ENCODE measurements at places on chromosomes 1 and 21.

DNA sequence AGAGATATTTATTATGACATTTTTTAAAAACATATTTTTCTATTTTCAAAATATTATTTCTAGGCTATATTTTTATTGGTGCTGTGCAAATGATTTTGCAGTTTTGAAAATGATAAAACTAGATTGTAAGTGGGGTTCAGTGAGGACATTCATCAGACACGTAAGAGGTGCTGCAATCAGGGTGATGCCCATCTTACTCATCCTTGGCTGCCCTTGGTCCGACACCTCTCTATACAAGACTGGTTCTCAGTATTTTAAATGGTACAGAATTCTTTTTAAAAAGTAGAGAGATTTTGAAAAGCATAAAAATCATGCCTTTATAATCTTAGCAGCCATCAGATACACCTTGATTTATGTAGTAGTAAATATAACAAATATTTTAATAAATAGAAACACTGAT lies 24.0 kb downstream of the HENMT1 start:
- no peak for DNase-seq

- no peak for DNase-seq
Measured at GRCh38 chr1:159173320-159173719, 1.9 kb downstream of the CADM3 start.

DNA sequence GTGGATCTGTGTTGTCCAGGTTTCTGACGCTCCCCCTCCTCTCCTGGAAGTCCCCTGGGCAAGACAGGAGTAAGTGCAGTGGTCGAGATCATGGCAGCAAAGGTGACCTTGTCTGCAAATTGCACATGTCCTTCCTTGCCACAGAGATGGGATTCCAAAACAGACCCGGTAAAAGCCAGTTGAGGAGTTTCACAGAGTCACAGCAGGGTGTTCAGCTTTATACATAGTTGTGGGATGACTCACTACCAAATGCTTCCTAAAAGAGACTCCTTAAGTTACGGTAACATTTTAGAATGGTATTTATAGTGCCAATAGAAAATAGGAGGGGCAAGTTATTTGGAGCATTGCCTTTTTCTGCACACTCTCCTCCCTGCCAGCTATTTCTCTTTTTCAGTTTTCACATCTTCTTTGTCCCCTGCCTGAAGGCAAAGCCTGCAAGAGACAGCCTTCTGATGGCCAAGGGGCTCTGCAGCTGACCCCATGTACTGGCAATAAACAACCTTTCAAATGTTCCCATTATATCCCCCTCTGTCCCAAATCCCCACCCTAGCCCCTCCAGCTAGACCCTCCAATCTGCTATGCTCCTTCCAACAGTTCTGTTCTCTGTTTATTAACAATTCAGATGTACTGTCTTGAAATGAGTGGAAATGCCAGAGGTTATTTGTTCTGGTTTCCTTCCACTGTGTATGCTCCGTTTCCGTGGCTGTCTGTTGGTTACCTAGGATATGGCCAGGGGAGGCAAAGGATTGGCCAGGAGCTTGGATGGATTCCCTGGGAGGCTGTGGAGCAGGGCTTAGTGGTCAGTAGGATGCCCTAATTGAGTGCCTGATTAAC lies 115.0 kb downstream of the TGFB2 start:
- no peak for DNase-seq

DNA sequence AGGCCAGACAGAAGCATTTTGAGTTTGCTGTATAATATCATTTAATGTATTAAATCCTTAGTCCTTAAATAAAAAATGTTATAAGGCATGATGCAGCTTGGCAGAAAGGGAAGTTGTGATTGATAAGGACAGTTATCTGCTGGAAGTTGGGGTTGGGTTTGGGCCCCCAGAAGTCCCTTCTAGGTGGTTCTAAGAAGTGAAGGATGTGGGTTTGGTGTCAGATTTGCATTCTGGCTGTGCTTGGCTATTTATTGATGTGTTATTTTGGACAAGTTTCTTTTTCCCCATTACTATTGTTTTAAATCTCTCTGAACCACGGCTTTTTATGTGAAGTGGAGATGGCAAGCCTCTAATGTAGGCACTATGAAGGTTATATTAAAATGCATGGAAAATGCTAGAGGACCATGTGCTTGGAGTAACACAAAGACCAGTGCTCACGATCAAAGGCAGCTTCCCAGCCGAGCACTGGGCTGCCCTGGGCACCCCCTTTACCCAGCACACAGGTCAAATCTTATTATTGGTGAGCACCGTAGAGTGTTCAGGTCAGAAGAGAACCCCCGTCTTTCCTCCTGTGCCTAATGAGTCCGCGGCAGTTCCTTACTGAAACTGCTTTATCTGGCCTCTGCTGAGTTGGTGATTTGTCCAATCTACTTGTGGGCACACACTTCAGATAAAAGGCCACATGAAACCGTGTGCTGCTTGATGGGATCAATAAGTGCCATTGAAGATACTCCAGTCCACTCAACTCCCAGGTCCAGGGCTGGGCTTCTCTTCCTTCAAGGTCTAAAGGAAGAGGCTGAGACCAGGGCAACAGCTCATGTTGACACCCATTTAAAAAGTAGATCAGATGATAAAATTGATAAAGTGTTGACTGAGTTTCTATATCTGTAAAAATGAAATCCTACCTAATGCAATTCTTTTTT lies 212.0 kb downstream of the PRDM2 start:
- no peak for DNase-seq

DNA sequence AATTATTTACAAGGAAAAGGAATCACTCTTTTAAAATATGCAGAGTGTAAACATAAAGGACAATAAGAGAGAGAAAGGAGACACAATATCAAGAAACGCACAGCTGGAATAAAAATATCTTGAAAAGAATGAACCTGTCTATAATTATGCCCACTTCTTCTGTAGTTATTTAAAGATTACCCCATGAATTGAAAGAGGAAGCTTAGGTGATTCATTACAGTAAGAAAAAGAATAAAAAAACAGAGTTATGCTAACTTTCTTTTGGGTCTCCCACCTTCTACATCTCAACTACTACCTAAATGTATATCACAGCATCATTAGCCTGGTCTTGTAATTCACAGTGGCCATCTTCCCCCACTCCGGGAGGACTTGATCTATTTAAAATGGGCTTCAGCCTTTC lies 182.1 kb downstream of the MRPL39 start:
- DNase-seq, result no peak

DNA sequence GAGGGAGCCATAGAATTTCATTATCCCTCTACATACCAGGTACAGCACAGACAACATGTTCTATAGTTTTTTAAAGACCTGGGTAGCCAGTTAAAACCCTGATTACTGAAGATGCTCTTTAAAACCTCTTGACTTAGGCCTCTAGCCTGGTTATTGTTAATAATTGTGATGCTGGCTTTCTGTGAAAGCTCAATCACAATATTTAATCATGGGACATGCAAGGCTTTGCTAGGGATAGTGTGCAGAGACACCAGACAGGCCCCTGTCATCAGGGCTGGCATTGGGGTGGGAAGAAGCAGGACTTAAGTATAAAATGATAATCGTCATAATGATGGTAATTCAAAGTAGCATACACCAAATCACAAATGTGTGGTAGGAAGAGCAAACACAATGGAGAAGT lies 274.4 kb downstream of the PTBP2 start:
- no peak for DNase-seq

- DNase-seq, result no peak
Measured at GRCh38 chr1:200179126-200179780, 151.7 kb downstream of the NR5A2 start.

GRCh38 chr1:84480650-84481049 lies 1.6 kb downstream of the RPF1 start:
- DNase-seq, result no peak

- DNase-seq, result no peak
Measured at GRCh38 chr1:155871390-155871789, 12.0 kb downstream of the SYT11 start.

DNA sequence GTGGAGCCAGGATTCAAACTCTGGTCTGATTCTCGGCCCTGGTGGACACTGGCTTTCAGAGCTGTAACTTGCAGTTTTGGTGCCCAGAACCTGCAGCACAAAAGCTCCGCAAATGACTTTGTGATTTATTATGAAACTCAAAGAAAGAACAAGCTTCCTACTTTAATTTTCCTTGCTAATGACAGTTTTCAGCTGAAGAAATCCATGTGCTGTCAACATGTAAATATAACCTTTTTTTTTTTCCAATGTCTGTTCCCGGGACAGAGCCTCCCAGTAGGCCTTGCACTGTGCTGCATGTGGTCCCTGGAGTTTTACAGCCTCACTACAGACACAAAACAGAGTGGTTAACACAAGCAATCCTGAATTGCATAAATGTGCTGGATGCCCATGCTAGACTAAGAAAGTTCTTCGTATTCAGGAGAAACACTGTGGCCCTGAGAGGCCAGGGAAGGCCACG lies 62.3 kb upstream of the ANGPTL1 start:
- no peak for DNase-seq
